ENCODE measurements at places on chromosomes 1 and 21. TPM values are rescaled to one million over a fixed set of nuclear protein-coding genes. Genes with fewer than 3 reads are reported as not detected.

The S100A5 gene
- not detected for total RNA-seq

The CHODL gene
- total RNA-seq: 0.42 TPM

The ANKRD34A gene
- 2.3 TPM for total RNA-seq

DNA sequence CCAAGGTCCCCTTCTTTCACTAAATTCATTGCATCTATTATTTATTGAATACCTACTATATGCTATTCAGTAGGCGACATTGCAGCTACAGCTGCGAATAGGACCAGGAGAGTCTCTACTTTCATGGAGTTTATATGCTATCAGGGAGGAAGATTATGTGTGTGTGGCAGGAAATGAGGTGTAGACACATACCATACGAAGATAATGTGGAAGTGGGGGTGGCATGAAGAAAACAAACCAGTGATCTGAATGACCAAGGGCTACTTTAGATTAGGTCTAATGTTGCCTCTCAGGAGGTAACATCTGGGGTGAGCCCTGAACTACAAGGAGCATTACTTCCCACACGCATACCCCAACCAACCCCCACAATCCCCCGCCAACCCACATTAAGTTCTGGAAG is 1.0 kb upstream of the PPIH start:
- no peak for DNase-seq

DNA sequence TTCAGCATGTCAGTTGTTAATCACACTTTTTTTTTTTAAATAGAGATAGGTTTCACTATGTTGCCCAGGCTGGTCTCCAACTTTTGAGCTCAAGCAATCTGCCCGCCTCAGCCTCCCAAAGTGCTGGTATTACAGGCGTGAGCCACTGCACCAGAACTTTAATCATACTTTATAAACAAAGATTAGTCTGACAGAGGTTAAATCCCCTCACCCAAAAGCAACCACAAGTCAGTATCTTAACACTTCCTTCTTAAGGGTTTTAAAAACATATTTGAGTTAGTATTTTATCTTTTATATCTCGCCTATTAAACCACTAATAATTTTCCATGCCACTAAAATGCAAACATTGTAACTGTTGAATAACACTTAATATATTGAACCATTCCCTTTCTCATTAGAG is 70.2 kb downstream of the COP1 start:
- no peak for DNase-seq

- DNase-seq: peak; percentile 56
These were observed 23.3 kb upstream of the BTG2 start for GRCh38 chr1:203281851-203282661.

- no peak for DNase-seq
These were observed 81.9 kb upstream of the RGS2 start for GRCh38 chr1:192726820-192727504.

DNA sequence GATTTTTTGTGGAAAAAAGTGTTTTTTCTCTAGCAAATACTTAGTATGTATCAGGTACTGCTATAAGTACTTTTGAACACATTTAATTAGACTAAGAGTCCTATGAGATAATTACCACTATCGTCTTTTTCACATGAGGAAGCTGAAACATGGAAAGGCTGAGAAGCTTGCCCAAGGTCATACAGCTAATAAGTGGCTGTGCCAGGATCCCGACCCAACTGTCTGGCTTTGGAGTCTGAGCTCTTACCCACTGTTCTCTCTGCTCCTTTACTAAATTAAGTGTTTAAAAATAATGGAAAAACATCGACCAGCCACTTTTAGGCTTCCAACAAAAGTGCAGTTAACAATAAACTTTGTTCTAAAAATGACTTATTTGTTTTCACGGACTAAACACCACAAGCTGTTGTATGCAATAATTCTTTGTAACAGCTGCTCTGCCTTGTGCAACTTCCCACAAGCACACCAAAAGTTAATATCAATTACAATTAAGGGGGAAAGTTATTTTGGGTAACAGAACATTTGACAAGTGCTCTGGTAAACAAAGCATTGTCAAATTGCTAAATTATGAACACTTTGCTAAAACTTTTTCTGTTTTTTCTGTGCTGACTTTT is 75.7 kb downstream of the CRB1 start:
- DNase-seq: no peak

DNA sequence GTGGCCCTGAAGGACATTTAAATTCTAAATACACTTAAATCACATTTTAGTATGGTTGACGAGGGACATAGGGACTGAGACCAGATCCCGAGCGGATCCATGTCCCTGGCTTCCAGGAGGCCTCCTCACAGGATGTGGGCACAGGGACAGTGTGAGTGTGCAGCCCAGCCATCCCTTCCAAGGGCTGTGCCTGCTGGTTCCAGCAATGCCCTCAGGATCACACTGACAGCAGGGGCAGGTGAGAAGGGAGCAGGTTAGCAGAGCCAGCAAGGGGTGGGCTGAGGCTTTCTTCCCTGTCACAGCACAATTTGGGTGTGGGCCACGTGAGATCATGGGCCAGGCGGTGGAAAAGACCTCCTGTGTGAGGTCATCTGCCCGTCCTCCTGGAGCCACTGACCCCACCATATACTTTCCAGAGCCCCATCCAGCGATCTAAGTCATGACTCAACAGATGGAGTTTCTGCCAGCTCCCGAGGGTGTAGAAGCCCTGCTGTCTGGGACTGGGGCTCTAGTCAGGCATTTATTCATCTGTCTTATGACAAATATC is 37.0 kb upstream of the PRSS38 start:
- DNase-seq: peak; percentile 82

Data from posterior vena cava (tissue), 2 donors.